Glutamatergic neuron (in vitro differentiated cells): ENCODE measurements at places on chromosomes 2 and 18. TPM values are rescaled to one million over a fixed set of nuclear protein-coding genes. Genes with fewer than 3 reads are reported as not detected.
A peak's percentile ranks its signal among the peaks of the same experiment; 100 is the strongest.

DNA sequence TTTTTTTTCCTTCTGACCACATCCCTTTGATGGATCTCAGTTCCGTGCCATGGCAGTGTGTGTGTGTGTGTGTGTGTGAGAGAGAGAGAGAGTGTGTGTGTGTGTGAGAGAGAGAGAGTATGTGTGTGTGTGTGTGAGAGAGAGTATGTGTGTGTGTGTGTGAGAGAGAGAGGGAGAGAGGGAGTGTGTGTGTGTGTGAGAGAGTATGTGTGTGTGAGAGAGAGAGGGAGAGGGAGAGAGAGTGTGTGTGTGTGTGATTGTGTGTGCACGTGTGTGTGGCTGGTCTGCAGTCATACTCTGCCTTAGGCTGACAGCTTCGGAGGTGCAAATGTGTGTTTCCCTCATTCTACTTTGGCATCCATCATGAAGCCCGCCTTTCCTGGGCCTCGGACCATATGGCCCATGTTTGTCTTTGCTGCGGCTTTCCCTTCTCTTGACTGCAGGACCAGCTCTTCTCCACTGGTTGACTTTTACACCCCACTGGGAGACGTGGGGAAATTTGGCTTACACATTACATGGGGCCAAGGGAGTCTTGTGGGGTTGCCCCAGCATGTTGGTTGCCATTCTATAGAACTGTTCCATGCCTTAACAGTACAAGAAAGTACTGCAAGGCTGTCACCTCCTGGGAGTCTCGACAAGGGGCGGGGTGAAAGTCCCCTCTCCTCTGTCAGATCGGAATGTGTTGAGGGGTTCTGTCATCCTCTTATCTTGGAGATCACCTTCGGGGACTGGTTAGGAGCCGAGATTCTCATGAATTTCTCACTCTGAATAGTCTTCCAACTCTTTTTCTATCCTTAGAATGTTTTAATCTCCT is 21.6 kb downstream of the TSN start:
- DNase-seq = no peak

DNA sequence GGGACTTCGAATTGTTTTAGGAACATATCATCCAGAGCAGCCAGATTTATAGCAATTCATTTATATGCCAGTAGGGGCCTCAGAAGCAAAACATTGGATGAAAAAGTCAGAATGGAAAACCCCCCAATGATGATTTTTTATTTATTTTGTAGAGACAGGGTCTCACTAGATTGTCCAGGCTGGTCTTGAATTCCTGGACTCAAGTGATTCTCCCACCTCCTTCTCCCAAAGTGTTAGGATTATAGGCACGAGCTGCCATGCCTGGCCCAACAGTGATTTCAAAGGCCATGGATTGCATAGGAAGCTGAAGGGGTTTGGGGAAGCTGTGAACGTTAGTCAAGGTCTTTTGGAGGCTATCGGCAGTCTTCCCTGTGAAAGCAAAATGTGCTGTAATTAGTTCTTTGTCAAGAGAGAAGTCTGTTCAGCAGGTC is 21.9 kb upstream of the MCFD2 start:
- no peak for DNase-seq

DNA sequence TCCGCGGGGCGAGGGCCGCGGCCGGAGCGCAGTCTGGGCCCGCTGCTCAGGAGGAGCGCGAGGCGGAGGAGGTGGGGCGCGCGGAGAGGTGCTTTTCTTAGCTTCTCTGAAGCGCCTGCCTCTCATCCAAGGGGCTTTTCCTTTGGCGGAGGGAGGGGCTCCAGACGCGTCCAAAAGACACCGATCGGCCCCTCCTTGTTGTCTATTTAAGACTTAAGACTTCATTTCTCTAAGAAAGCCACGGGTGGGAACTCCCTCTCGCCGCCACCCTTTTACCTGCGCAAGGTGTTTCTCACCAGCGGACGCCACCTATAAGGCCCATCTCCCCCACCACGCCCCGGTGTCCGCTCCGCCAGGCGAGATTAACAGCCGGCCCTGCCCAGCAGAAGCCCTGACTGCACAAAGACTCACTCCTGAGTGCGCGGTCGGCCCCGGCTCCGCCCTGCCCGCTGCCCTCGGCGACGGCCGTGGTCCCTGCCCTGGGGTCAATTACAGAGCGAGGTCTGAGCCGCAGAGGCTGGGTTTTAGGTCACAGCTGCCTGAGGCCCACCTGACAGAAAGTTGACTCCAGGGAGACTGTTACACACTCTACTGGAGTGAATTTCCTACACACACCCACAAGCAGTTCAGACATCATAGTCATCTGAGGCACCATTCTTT is at the start of gene DSC2:
DSC2 (minus strand) TSS at position 397 of the 660 bp plus-strand sequence. CDS start 450 bp downstream, outside the sequence.
- peak; percentile 88 for DNase-seq

DNA sequence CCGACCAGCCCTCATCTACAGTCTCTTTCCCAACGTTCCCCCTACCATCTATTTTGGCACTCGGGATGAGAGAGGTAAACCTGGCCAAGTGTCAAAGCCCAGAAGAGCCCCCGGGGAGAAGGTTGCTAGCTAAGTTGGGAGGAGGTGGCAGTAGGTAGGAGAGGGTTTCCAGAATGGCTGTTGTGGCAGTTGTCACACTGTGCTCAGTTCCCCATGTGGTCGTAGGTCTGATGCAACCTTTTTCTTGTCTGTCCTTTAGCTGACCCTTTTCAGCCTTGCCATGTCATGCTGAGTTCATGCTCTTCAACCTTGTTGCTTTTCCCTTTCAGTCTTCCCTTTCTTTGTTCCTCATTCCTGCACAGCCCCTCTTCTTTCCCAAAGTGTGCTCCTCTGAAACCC is 34.5 kb downstream of the TTLL4 start:
- DNase-seq = no peak

DNA sequence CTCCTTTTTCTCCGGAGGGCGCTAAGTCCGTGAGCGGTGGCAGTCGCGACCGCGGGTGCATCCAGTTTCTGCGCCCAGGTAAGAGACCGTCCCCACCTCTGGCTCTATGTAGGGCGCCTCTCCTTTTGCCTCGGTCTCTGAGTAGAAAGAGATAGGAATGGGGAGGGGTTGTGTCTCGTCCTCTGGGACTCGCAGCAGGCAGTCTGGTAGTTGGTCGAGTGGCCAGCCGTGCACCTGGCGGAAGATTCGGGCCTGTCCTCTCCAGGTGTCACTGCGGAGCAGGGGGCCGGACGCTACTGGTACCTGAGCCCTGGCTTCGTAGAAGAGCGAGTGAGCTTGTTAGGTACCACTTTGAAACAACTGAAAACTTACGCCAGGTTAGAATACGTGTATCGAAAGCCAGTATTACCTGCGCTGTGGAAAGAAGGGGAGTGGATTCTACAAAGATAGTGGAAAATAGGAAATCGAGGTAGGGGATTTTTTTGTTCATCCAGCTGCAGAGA is 403 bp downstream of the MAP2 start:
- peak; percentile 16 for DNase-seq

- DNase-seq = no peak
Measured at GRCh38 chr2:198498048-198498447, 693.7 kb downstream of the PLCL1 start.

DNA sequence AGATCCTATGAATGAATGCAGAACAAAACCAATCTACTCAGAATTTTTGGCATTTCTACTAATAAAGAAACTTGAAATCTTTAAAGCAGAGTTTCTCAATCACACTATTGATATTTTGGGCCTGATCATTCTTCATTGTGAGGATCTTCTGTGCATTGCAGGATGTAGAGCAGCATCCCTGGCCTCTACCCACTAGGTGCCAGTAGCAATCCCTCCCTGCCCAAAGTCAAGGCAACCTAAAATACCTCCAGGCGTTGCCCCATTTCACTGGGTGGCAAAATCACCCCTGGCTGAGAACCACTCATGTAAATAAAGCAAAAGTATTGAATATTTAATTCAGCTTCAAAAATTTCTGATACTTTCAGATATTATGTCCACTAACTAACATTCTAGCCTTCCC is 213.0 kb downstream of the SP3 start:
- no peak for DNase-seq

Gene HOXD13
- total RNA-seq = 0.17 TPM

Gene GREB1L
- total RNA-seq = 154 TPM

Gene ANO7
- total RNA-seq = 2.6 TPM

DNA sequence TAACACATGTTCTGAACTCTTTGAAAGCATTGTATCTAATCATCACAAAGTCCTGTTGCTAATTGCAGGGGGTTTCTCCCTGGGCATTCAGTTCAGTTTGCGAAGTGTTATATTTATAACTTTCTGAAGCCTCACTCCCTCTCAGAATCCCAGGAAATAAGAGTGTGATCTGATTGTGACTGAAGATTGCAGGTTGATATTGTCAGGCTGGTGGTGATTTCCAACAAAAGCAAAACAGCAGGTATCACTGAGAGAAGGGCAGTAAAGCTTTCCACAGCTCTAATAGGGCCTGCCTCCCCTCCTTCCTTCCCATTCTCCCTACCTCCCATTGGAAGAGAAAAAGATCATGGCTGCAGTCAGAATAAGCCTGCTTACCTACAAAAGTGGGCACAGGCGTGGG is 466.7 kb upstream of the FSHR start:
- no peak for DNase-seq

DNA sequence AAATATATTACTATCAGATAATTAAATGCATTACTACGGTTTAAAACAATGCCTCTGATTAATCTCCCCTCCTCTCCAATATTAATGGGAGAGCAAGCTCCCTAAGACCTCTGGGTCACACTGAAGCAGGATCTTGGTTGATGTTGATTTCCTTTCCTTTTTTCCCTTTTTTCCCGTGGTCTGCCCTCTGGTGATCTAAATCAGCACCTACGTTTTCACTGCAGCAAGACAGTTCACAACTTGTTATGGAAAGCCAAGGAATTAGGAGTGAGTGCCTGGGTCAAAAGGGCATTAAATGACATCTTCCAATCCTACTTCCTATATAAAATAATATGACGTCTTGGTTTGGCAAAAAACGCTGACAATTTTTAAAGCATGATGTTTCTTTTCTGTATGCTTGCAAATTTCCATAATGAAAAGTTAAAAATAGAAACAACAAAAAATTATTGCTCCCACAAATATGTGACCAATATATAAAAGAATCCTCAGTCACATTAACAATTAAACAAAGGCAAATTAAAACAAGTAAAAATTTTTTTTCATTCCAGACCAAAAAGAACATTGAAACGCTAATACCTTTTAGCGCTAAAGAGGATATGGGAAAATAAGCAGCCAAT is 7.9 kb upstream of the CFAP36 start:
- DNase-seq = no peak

GRCh38 chr2:204339212-204339715 is 206.0 kb upstream of the PARD3B start:
- DNase-seq = no peak

- no peak for DNase-seq
Measured at GRCh38 chr2:199765646-199766045, 85.3 kb downstream of the FTCDNL1 start.
